Tibial nerve (tissue), 4 donors: ENCODE measurements at places on chromosomes 13 and 19. TPM values are rescaled to one million over a fixed set of nuclear protein-coding genes. Genes with fewer than 3 reads are reported as not detected.

The GJA3 gene
- total RNA-seq: not detected

The C2CD4C gene
- total RNA-seq: 0.87 TPM

The FCHO1 gene
- total RNA-seq: 1.4 TPM

The PSG11 gene
- total RNA-seq: not detected

The ZNF132 gene
- total RNA-seq: 5.4 TPM

The OBI1 gene
- 12.4 TPM for total RNA-seq

The MAP4K1 gene
- 7.6 TPM for total RNA-seq

The SULT2B1 gene
- not detected for total RNA-seq

The ZNF701 gene
- total RNA-seq: 18.4 TPM

The SETDB2 gene
- total RNA-seq: 9.2 TPM

The CGB2 gene
- total RNA-seq: not detected

The RAB11B gene
- total RNA-seq: 35.6 TPM

The PCDH17 gene
- 10.8 TPM for total RNA-seq

The KIR2DL4 gene
- total RNA-seq: not detected

The THSD8 gene
- total RNA-seq: not detected

The F10 gene
- total RNA-seq: 19.2 TPM

The CFD gene
- 7,538 TPM for total RNA-seq

The ZNF66 gene
- 5.0 TPM for total RNA-seq

The GJB2 gene
- total RNA-seq: 0.20 TPM

The ZNF296 gene
- 2.1 TPM for total RNA-seq

The MBD3L4 gene
- not detected for total RNA-seq
